Activated CD4-positive, alpha-beta T cell treated with anti-CD3 and anti-CD28 coated beads, Interleukin-10, Interleukin-2, amounts not matched to agents 100 ng/mL and 50 ng/mL, durations not matched to agents 16 hours and 8 hours (primary cell): ENCODE measurements at places on chromosomes 5 and 9.
A peak's percentile ranks its signal among the peaks of the same experiment; 100 is the strongest.

DNA sequence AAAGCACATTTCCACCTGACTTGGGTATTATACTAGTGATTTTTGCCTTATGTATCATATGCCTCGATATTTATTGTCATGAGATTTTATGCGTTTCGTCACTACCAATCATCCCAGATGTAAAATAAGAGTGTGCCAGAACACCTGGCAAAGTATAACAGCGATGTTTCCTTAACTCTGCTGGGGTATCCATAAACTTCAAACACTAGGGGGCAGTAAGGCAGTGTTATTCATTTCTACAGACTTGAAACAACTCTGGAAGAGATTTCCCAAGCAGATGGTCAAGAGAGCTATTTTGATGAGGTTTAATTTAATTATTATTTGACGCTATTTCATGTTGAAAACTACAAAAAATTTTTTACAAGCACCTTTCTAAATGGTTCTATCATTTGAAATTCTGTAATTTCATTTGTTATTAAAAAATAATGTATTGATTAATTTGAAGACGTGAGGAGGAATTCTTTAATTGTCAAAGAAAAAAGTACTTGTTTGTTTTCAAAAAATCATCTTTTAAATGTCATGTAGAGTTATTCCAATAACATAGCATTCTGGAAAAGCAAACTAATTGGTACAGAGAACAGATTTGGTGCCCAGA lies 388.5 kb upstream of the CTNND2 start:
- DNase-seq = peak; percentile 1

DNA sequence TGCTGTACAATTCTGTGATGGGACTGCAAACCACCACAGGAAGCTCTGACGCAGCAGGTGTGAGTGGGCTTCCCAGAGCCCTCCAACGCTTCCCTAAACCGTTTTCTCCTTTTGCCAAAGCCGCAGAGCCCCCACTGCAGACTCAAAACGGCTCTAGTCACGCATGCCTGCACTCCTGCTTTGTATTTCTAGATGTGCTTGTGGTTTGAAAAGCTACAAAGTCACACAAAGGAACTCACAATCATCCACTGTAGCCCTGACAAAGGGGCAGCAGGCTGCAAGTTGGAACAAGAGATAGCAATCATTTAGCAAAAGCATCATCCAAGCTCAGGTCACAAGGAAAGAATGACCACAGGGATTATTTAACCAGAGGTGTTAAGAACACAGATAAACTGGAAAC lies 79.3 kb downstream of the PTPN3 start:
- peak; percentile 42 for DNase-seq

- DNase-seq = no peak
These were observed 9.2 kb upstream of the PHYHD1 start for GRCh38 chr9:128911529-128912035.

GRCh38 chr9:135887021-135887507 lies 20.3 kb downstream of the CAMSAP1 start:
- no peak for DNase-seq

DNA sequence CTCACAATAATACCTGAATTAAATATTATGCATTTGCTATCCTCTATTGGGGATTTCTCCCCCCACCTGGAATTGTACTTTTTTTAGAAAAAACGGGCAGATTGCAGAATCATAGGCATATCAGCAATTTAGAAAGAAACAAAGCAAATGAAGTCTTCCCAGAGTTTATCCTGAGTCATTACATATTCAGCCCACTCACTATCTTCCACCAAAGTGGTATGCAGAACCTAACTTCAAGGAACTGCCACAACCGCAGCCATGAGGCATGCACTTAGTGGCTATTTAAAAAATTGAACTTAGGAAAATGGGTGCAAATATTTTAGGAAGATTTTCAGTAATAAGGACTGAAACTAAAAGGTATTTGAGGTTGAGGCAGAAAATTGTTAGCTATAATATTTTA lies 48.6 kb downstream of the UBAP1 start:
- no peak for DNase-seq

GRCh38 chr5:35212122-35212982 lies 17.9 kb downstream of the PRLR start:
- DNase-seq = peak; percentile 5

DNA sequence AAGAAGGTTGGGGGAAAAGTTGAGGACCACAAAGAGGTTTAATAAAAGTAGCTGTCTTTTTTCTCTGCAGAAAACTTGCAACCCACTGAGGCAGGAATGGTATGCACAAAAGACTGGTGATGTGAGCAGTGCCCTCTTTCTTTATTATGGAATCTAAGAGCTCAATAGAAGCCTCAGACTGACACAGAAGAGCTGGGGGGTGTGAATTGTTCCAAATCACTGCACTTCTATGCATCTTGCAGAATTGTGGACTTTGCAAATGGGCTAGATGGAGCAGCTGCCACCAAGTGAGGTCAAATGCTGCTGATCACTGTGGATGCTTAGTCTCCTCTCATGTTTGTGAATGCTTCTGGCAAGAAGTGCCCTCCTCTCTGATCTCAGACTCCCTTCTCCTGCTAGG lies 227.1 kb downstream of the ZSWIM6 start:
- no peak for DNase-seq

- peak; percentile 11 for DNase-seq
These were observed 190.1 kb downstream of the PAX5 start for GRCh38 chr9:36843964-36844363.
